ENCODE measurements at places on chromosomes 2 and 18.

- DNase-seq = no peak
Measured at GRCh38 chr2:241649404-241649803, 11.9 kb downstream of the ATG4B start.

DNA sequence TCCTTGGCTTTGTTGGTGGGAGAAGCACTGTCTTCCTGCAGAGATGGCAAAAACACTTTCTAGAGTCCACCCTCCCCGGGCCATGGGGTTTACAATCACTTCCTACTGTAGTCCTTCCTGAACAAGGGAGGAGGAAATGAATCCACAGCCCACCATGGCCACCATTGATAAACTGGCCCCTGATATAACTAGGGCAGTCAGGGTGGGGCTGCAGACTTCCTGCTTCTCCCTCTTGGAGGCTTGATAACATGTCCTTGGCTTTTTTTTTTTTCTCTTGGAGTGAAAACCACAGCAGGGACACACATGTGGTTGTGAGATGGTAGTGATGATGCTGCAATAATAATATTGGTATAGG, 437.8 kb downstream of the ZNF521 start:
- DNase-seq = no peak

DNA sequence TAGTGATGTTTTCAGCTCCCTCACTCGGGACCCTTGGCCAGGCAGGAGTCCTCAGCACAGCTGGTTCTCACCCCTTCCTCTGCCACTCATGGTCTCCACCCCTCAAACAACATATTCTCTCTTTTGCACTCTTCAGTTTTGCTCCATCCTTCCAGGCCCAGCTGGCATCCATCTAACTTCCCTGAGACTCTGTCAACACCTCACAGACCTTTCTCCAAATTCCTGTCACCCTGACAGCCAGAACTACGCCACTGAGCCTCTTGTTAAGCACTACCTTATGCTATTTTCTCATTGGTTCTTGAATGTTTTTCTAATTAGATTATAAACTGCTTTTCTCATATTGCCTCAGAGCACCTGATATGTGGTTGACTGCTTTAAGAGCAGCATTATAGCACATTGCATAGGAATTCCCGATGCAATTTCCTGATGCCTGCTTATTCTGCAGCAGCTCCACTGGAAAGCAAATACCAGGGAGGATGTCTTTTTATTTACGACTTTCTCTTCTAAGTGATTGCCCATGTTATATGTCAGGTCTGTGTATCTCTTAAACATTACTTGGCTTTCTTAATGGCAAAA, 12.4 kb upstream of the INO80C start:
- no peak for DNase-seq

DNA sequence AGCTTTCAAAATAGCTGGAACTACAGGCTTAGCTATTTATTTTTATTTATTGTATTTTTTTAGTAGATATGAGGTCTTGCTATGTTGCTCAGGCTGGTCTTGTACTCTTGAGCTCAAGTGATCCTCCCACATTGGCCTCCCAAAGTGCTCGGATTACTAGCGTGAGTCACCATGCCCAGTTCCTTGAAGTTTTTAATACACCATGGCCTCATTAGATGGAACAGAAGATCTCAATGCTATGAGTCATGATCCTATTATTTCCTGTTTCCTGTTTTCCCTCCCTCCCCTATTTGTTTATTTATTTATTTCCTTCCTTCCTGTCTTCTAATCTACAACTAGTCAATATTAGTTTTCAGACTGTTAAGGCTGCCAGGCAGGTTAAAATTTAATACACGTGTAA, 309.0 kb downstream of the CMPK2 start:
- DNase-seq = no peak

GRCh38 chr2:122340246-122340645, 584.8 kb downstream of the TSN start:
- DNase-seq = no peak

GRCh38 chr2:236545814-236546480, 23.7 kb upstream of the ACKR3 start:
- no peak for DNase-seq

DNA sequence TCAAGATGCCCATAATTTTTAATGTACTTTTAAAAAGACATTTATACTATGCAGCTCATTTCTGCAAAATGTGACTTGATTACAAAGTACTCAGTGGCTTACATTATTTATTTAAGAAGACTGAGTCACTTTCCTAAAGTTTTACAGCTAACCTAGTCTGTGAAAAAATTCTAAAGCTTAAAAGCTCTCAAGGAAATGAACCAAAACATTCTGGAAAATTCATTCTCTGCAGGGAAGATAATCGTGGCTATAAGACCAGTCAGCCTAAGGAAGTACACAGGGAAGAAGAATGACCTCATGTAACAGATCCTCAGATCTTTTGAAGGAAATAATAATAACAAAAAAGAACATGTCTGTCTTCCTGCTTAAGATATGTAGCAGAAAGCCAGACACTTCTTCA, 232.1 kb upstream of the STK17B start:
- no peak for DNase-seq

DNA sequence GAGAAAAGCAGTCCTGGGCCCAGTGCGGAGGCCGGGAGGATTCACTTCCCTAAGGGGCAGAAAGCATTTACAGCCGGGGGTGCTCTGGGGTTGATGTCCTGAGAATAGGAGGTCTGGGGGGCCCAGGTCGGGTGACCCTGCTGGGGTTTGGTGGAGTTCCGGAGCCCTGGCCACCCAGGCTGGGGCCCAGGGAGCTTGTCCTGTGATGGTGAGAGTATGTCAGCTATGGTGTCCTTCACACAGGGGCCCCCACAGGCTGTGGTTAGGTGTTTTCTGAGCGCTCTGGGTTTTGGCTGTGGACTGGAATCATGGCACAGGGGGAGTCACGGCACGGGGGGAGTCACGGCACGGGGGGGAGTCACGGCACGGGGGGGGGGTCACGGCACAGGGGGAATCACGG, 54.5 kb upstream of the TMEM18 start:
- DNase-seq = no peak

GRCh38 chr2:18552351-18553077, 7.9 kb downstream of the RDH14 start:
- no peak for DNase-seq

- no peak for DNase-seq
Measured at GRCh38 chr2:240831594-240832204, 11.7 kb upstream of the KIF1A start.

GRCh38 chr18:75757951-75758350, 330.4 kb upstream of the SMIM21 start:
- DNase-seq = no peak

- DNase-seq = no peak
Measured at GRCh38 chr2:231191896-231192872, 6.2 kb upstream of the ARMC9 start.

- no peak for DNase-seq
Measured at GRCh38 chr2:237859533-237860272, at the start of gene RAMP1. Gene RAMP1 (plus strand): TSS chr2:237859623. CDS start chr2:237859676, 53 bp downstream.

DNA sequence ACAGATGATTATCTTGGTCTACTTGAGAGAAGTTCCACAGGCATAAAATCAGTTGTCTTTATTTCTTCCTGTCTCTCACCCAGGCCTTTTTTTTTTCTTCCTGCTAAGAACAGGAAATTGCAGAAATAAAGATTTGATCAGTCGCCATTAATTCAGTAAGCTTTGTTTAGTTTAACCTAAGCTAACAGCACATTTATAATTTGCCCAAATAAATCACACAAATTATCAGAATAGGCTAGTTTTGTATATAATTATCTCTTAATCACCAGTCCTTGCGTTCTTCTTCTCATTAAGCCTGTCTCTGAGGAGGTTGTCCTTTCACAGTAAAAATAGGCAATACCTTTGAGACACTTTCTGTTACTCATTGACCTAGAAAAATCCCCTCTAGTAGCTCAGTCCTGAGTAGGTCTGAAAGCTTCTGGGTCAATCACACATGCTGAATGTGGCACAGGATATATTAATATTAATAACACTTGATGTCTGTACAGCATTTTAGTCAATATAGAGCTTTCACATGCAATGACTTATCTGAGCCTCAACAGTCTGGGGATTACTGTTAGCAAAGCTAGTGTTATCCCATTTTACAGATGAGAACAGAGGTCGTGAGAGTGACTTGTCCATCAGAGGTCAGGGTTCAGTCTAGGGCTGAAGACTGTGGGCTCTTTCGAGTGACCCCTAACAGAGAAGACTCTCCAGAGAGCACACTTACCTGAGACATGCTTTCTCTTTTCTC, 11.2 kb upstream of the STK17B start:
- no peak for DNase-seq

GRCh38 chr18:43501099-43501498, 223.8 kb upstream of the SYT4 start:
- no peak for DNase-seq

DNA sequence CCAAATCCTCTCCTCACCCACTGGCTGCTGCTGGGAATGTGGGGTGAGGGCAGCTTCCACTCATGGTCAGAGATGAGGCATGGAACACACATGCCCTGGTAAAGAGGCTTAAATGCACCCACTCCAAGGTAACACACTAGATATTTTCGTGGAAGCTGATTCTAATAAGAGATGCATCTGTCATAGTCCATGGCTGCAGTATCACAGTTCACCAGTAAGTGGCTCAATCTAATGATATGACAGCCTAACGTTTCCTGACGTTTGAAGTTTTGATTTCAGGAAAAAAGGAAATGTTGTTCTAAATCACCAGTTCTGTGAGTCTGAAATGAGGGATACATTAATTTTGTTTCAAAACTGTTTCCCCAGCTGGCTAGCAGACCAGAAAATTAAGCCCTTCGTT, 38.2 kb downstream of the LCT start:
- no peak for DNase-seq

DNA sequence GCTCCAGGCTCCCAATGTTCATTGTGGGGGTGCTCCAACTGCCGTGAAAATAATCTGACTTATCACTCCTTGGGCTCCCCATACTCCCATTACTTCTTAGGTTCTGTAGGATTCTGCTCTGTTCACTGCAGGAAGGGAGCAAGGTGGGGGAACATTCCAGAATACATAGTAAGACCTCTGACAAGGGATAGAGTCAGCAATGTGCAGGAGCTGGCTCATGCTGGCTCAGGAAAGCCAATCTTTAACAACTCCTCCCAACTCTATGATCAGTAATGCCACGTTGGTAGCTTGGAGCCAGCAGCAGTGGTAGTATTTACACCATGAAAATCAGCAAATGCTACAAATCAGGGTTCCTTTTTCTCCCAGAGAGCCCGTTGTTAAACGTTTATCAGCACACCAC, 44.4 kb downstream of the FECH start:
- DNase-seq = no peak

DNA sequence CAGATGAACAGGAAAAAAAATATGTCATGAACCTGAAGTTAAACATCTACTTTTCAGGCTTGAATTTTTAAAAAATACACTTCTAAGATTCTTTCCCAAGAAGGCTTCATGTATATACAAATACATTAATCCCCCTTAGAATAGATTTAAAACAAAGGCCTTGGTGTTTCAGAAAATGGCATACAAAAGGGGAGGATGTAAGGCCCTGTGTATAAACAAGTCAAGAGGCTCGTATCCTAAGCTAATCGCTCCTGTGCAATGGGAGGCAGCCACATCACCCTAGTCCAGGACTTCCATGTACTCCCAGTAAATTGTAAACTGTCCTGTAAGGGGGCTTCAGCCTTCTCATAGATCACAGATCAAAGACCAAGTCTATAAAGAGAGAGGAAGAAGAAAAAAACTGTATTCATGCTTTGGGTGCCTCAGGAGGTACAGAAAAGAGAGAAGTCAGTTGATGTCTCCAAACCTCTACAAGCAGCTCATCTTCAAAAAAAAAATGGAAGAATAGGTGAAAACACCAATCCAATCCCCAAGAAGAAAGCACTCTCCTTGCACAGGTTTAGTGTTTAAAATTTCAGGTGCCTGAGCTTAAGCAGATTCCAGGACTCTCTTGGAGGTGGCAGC, 53.9 kb downstream of the ANKRD44 start:
- DNase-seq = no peak
